ENCODE measurements at places on chromosomes 13 and 19.

GRCh38 chr13:90706631-90707030, 640.9 kb upstream of the MIR17HG start:
- DNase-seq = no peak

DNA sequence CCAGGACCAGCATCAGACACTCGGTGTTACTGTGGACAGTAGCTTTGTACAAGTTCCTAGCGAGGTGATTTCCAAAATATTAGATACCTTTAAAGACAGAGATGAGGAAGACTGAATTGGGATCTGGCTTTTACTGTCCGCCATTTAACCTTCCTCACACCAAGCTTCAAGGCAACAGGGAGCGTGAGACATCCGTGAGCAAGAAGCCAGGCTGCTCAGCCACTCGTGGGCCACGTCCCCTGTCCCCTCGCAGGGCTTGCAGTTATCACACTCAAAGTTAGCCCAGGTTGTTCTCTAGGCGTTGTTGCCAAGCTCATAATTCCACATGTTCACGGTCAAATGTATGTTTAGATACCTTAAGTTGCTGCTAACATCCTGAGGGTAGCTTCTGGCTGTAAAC, 102.9 kb downstream of the COL4A2 start:
- no peak for DNase-seq

- DNase-seq = peak; percentile 38
Observed at GRCh38 chr19:17125728-17126677, 50.4 kb downstream of the MYO9B start.

GRCh38 chr19:54517483-54517882, 14.9 kb downstream of the LAIR2 start:
- DNase-seq = peak; percentile 53

GRCh38 chr19:2282062-2282861, at the start of gene PEAK3:
TSS of gene PEAK3 (minus strand) at chr19:2282175. CDS start at chr19:2280931, 1,244 bp downstream.
- no peak for DNase-seq

Measured in stimulated activated CD4-positive, alpha-beta T cell treated with anti-CD3 and anti-CD28 coated beads, Interleukin-2, amount 100 ng/mL, for 48 hours (primary cell).